ENCODE measurements at places on chromosomes 4 and X. TPM values are rescaled to one million over a fixed set of nuclear protein-coding genes. Genes with fewer than 3 reads are reported as not detected.

Gene ERAS
- not detected for total RNA-seq

- DNase-seq = no peak
Measured at GRCh38 chr4:94141001-94141400, 66.7 kb upstream of the SMARCAD1 start.

DNA sequence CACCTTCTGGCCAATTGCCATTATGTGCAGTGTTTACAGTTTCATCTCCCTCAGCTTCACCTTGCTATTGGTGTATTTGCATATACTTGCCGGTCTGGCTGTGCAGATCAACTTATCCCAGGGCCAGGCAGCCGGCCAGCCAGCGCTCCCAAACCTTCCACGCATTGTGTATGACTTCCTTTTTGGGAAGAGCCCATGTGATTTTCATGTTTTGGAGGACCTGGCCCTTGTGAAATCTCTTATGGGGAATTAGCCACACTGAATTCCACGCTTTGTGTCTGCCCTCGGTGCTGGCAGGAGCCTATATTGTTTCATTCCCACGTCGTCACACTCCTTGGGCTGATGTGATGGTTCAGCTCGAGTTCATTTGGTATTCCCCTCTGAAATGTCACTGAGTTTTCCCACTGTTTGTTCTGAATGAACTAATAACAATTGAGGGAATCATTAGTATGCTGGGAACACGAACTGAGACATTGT is 6.0 kb upstream of the PDLIM3 start:
- peak; percentile 80 for DNase-seq

Gene CHM
- 17.5 TPM for total RNA-seq

GRCh38 chrX:117835034-117835433 is 281.6 kb downstream of the KLHL13 start:
- no peak for DNase-seq

Gene F8A2
- total RNA-seq = not detected

GRCh38 chr4:150515135-150515534 is 66.8 kb upstream of the MAB21L2 start:
- DNase-seq = no peak

DNA sequence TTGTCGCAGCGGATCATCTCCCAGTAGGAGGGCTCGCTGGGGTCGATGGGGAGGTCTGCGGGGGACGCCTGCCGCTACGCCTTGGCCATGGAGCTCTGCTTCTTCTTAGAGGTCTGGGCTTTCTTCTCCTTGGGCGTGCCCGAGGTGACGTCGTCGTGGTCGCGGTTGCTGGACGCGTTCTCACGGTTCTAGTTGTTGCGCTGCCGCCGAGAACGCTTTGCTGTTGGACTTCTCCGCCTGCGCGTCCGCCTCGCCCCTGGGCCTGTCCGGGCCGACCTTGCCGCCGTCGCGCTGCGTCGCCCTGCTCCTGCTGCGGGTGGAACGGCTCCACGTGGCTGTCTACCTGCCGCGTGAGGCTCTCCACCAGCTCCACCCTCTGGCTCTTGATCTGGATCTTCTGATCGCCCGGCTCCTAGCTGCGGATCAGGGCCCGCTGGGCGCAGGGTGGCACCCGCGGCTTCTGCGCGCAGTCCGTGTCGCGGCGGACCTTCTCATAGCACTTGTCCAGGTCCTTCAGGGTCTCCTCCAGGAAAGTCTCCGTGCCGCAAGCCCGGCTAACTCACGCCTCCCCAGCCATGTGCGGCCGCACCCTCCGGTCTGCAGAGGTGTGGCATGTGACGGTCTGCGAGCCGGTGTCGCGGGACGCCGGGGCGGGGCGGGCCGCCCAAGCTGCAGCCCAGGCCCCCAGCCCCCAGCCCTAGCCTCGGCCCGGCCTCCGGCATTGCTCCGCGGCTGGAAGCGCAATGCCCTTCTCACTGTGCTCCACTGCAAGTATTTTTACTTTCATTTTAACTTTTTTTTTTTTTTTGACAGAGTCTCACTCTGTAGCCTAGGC is 40.5 kb upstream of the OGT start:
- DNase-seq = peak; percentile 61

- DNase-seq = no peak
Measured at GRCh38 chr4:151287409-151287808, 10.4 kb downstream of the PRSS48 start.

DNA sequence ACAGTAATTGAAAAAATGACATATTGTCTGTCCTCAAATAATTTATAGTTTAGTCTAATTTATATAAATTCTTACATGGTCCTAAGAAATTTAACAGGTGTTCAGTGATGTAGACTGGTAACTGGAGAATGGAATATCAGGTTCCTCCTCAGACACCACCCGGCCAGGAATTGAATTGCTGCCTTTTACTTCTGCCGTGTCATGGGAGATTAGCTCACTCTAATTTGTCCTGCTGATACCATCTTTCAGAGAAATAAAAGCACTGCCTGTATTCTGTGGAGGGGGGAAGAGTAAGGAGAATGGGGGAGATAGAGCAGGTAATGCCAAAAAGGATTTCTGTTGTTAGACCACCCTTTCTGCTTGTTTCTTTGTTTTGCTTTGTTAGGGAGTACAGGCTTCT is 125.2 kb upstream of the KLHL4 start:
- DNase-seq = no peak
